EH (cell line): ENCODE measurements at places on chromosomes 5 and 9.
A peak's percentile ranks its signal among the peaks of the same experiment; 100 is the strongest.

DNA sequence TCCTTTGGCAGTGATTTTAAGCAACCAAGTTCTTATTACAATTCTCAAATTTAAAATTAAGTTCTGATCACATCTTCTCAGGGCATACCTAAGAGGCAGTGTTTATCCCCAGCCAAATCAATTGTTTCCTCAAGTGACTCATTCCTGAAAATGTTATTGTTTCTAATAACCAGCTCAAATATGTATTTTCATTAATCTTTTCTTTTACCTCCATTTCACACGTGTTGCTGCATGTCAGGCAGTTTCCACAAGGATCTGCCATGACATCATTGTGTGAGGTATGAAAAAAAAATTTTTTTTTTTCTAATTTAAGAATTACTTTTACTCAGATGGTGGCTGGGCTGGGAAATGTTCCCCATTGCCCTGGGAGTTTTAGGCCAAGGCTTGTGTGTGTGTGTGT is 113.0 kb upstream of the NTRK2 start:
- DNase-seq, result no peak

DNA sequence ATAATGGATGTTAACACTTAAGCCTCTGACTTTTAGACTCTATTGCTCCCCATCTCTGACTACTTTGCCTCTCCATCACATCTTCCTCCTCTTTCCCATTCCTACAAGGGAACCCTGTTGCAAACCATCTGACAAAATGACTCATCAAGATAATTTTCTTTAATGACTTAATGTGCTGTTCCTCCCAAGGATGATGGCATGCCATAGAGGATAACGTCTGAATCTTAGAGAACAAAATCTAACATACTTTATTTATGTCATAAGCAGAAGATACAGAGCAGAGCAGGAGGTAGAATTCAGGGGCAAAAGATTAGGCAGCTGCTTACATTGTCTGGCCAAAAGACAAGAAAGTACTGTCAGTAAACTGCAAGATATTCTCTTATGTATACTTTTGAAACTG is 76.8 kb downstream of the FGF10 start:
- no peak for DNase-seq

DNA sequence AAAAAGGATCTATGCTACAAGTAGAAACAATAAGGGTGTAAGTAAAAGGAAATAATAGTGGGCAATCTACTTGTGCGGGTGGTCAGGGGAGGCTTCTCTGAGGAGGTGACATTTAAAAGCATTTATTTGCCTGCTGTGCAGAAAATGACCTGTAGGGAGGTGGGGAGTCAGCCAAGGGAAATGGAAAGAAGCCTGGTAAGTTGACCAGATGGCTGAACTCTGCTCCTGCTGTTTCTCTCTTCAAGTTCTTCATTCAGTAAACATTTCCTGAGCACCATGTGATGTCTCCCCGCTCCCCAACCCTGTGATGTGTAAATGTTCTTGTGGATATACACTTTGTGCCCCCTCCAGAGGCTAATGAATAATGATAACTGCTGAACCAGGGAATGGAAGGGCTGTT is 9.9 kb upstream of the SPIN1 start:
- no peak for DNase-seq

DNA sequence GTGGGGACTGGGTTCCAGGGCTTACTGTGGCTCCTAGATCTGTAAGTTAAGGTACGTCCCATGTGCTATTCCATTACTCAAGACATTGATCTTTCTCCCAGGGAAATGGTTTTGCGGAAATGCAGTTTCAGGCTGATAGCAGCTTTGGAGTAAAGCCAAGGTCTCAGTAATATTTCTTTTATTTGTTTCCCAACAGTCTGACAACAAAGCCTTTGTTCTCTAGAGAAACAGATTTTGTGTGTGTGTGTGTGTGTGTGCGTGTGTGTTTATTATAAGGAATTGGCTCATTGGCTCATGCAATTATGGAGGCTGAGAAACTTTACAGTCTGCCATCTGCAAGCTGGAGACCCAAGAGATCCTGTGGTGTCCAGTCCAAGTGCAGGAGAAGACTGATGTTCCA is 12.1 kb upstream of the POC5 start:
- no peak for DNase-seq

GRCh38 chr9:90137801-90138200 is 504.8 kb downstream of the DIRAS2 start:
- no peak for DNase-seq

GRCh38 chr5:143302341-143303045 is 101.0 kb downstream of the NR3C1 start:
- peak; percentile 69 for DNase-seq

DNA sequence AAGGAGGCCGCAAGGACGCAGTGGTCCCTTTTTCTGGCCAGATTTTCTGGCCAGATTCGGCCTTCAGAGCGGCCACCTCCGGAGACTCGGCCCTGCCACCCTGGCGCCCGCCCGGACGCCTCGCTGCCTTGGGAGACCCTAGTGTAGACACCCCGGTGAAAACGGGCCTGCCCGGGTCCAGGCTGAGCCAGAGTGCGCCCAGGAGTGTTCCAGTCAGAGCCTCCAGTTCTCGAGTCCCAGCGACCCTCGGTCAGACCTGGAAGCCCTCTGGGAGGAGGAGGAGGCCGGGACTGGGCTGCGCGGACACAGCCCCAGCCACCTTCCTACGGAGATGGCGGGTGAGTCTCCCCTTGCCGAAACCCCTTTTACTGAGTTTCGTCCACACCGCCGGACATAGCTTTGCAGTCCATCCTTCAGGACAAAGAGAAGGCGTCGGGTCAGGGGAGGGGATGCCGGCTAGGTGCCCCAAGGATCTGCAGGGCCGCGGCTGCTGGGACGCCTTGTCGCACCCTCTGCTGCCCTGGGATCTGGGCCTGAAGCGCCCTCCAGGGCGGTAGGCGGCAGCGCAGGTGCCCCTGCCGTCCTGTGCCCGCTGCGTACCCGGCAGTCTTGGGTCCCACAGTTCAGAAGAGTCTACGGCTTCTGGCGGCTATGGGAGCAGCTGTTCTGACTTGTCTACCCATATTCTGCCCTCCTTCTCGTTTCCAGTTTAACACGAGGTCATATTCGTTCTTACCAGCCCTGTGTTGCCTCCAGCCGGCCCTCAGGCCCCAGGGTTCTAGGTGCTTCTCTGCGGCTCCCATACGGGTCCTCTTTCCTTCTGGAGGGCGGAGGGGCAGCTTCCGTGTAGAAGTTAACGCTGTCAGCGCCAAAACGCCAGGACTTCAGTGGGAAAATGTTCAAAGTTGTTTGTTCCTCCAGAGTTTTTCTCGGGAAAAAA is 1771.7 kb upstream of the CDH9 start:
- DNase-seq, result no peak

DNA sequence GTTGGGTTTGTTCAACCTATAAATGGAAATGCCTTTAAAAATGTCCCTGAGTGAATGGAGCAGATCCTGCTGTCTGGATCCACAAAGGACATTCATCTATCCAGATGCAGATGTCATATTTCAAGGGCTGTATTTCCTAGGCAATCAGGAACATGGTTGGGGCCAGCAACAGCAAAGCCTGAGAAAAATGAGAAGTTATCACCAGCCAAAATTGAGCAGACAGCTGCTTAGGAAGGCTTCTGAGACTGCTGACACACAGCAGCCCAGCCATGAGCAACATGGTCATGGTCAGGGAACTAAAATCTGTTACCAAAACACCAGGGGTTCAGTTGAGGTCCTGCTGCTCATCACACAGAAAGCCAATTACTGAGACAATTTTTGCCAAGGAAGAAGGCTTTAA is 9.2 kb upstream of the IL7R start:
- DNase-seq, result peak; percentile 31

GRCh38 chr9:135228345-135228982 is 141.0 kb downstream of the OLFM1 start:
- DNase-seq, result no peak
